Cardiac ventricle fibroblast (primary cell): ENCODE measurements at places on chromosomes 16 and 17. TPM values are rescaled to one million over a fixed set of nuclear protein-coding genes. Genes with fewer than 3 reads are reported as not detected.

KCNJ16 gene
- not detected in 2 replicates for total RNA-seq

VPS9D1 gene
- total RNA-seq, result 7.3 and 10.5 TPM in 2 replicates

C16orf86 gene
- total RNA-seq, result 2.4 and 12.9 TPM in 2 replicates

C17orf78 gene
- total RNA-seq, result not detected in 2 replicates

C1QTNF1 gene
- 587 and 650 TPM in 2 replicates for total RNA-seq

SGCA gene
- total RNA-seq, result 0.37 and 2.0 TPM in 2 replicates

HELZ gene
- 22.4 and 28.5 TPM in 2 replicates for total RNA-seq

MYLK3 gene
- not detected in 2 replicates for total RNA-seq
